ENCODE measurements at places on chromosomes 6 and 20. TPM values are rescaled to one million over a fixed set of nuclear protein-coding genes. Genes with fewer than 3 reads are reported as not detected.

DNA sequence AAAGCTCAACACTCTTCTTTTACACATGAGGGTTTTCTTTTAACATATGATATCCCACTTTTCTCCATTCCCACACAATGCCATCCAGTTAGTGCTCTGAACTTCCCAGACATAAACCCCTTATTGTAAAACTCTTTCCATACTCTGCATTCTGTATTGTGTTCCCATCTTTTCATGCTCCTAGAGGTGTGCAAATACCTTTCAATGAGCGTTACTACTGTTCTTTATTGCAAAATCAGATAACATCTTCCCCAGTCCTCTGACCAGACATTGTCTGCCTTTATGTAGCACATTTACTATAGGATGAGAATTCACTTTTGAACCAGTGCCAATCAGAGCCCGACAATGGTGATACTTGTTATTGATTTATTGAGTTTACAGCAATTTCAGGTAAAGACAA lies 296.2 kb downstream of the GRIK2 start:
- H3K27me3 ChIP-seq, result no peaks in the 10 kb centered on the region
- H3K36me3 ChIP-seq, result no peaks in the 10 kb centered on the region
- no peak for DNase-seq
- H3K4me1 ChIP-seq, result no peaks in the 10 kb centered on the region

CRYBG1 gene
- 2.1 TPM for total RNA-seq

SLC17A1 gene
- total RNA-seq, result not detected

HTR1B gene
- 2.6 TPM for total RNA-seq

- H3K27me3 ChIP-seq, result no peaks in the 10 kb centered on the region
- no peak overlapping the region for H3K4me3 ChIP-seq
- no peak for DNase-seq
- H3K4me1 ChIP-seq, result no peaks in the 10 kb centered on the region
- peaks cover 22% of the 10 kb centered on the region for H3K36me3 ChIP-seq
- no peak overlapping the region for H3K27ac ChIP-seq
Measured at GRCh38 chr6:83114164-83114563, 46.7 kb downstream of the DOP1A start.

DNA sequence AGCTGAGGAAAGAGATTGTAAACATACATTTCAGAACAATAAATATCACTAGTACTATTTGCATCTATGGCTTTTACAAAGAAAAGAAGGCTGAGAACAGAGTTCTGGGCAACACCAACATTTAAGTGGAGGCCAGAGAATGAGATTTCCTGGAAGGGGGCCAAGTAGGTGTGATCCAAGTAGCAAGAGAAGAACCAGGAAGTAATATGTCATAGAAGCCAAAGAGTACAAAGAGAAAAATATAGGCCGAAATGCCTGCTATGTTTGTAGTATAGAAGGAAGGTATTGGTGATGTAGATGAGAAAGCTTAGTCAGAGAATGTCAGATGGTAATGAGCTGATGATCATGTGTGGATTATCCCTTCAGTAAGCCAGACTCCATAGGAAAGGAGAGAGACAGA lies 94.5 kb downstream of the PERP start:
- H3K36me3 ChIP-seq, result no peaks in the 10 kb centered on the region
- H3K27me3 ChIP-seq, result no peaks in the 10 kb centered on the region
- H3K4me1 ChIP-seq, result no peaks in the 10 kb centered on the region
- H3K27ac ChIP-seq, result no peak overlapping the region

- H3K4me1 ChIP-seq, result no peaks in the 10 kb centered on the region
- H3K27ac ChIP-seq, result no peak overlapping the region
- no peak for DNase-seq
Measured at GRCh38 chr6:110662490-110663211, 152.6 kb downstream of the CDK19 start.

DNA sequence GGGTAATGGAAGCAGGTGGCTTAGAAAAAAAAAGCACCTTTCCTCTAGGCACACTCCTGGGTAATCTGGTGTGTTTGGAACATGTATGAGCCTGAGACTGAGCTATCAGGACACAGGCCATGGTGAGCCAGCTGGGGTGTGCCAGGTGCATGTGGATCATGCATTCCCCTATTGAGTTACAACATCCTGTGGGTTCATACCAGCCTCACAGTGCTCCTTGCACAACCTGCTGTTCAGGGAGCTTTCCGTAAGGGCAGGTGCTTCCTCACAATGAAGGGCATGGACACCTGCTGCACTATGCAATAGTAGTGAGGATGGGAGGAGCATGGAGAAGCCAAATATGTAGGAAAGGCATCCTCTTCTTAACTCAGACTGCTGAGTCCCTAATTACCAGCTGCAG lies 197.2 kb upstream of the SUPT3H start:
- no peaks in the 10 kb centered on the region for H3K4me1 ChIP-seq
- H3K4me3 ChIP-seq, result no peak overlapping the region
- no peaks in the 10 kb centered on the region for H3K36me3 ChIP-seq
- no peaks in the 10 kb centered on the region for H3K27me3 ChIP-seq
- DNase-seq, result no peak

All from esophagus muscularis mucosa (tissue), 4 donors.